NCI-H526 (cell line): ENCODE measurements at places on chromosomes 7 and 10.

DNA sequence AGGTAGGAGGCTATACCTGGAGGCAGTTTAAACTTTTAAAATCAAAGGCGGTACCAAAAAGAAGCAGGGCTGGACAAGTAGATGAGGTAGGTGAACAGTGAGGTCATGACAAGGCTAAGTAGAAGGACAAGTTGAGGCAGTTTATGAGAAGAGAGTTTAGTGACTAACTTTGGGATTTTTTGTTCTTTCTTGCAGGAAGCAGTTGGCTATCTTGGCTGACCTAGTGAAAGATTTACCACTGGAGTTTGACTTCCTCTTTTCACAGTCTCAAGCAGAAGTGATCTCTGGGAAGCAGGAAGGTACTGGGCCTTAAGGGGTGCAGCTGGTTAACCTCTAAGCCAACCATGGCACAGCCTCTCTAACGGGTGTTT is 26.3 kb downstream of the ENTPD7 start:
- DNase-seq, result no peak

- DNase-seq, result no peak
These were observed 88.9 kb upstream of the COL1A2 start for GRCh38 chr7:94305836-94306235.

DNA sequence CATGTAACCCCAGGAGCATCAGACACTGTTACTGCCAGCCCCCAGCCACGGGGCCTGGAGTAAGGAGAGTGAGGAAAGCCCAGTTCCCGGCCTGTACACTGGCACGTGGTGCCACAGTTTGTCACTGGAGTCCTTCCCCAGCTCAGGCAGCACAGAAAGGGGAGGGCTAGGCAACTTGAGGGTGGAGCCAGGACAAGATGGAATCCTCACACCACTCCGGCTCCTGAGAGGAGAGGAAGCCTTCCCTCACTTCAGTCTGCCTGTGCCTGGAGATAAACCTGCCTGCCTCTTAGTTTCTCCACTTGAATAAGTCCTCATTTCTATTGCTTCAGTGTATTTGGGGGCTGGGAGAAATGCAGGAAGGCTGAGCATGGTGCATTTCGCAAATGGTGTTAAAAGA is 176.0 kb downstream of the KIAA1217 start:
- DNase-seq, result no peak

GRCh38 chr7:55557666-55558188 is 14.6 kb downstream of the VOPP1 start:
- DNase-seq, result peak; percentile 84
